Activated T-helper 2 cell treated with anti-CD3 and anti-CD28 coated beads, Interferon-gamma antibody, Interleukin-2, Interleukin-4, amounts not matched to agents 10 μg/mL and 5 μg/mL and 100 μg/mL, durations not matched to agents 14 hours and 24 hours and 36 hours (primary cell): ENCODE measurements at places on chromosomes 12 and 14. TPM values are rescaled to one million over a fixed set of nuclear protein-coding genes. Genes with fewer than 3 reads are reported as not detected.

Gene RFLNA
- total RNA-seq, result not detected in 2 replicates

Gene HSP90AA1
- total RNA-seq, result 995 and 1,017 TPM in 2 replicates

Gene LHX5
- total RNA-seq, result not detected in 2 replicates

DNA sequence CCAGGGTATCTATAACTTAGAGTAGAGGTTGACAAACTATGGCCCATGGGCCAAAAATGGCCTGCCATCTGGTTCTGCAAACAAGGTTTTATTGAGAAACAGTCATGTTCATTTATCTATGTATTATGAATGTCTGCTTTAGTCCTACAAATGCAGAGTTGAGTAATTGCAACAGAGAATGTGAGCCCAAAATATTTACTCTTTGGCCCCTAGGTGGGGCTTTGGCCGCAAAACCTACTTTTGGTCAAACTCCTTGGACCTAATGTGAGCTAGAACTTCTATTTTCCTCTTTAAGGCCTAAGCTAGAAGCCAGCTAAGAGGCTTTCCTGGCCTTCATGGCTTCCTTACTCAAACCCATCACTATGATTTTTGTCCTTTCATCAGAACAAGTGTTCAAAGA, 379.1 kb downstream of the NELL2 start:
- H3K4me3 ChIP-seq, result no peak overlapping the region
- DNase-seq, result no peak
- no peaks in the 10 kb centered on the region for H3K4me1 ChIP-seq
- H3K27me3 ChIP-seq, result no peaks in the 10 kb centered on the region
- H3K27ac ChIP-seq, result no peak overlapping the region

- H3K27me3 ChIP-seq, result peaks cover 11% of the 10 kb centered on the region
- H3K4me1 ChIP-seq, result no peaks in the 10 kb centered on the region
- H3K4me3 ChIP-seq, result no peak overlapping the region
- no peaks in the 10 kb centered on the region for H3K36me3 ChIP-seq
- H3K27ac ChIP-seq, result no peak overlapping the region
Measured at GRCh38 chr12:13241833-13242488, 45.4 kb downstream of the EMP1 start.
